ENCODE measurements at places on chromosomes 5 and 9. TPM values are rescaled to one million over a fixed set of nuclear protein-coding genes. Genes with fewer than 3 reads are reported as not detected.
A peak's percentile ranks its signal among the peaks of the same experiment; 100 is the strongest.

- DNase-seq = peak; percentile 93
Measured at GRCh38 chr5:159504857-159505304, 174.6 kb upstream of the IL12B start.

- DNase-seq = peak; percentile 92
Measured at GRCh38 chr9:125538092-125538473, 168.9 kb downstream of the MAPKAP1 start.

DNA sequence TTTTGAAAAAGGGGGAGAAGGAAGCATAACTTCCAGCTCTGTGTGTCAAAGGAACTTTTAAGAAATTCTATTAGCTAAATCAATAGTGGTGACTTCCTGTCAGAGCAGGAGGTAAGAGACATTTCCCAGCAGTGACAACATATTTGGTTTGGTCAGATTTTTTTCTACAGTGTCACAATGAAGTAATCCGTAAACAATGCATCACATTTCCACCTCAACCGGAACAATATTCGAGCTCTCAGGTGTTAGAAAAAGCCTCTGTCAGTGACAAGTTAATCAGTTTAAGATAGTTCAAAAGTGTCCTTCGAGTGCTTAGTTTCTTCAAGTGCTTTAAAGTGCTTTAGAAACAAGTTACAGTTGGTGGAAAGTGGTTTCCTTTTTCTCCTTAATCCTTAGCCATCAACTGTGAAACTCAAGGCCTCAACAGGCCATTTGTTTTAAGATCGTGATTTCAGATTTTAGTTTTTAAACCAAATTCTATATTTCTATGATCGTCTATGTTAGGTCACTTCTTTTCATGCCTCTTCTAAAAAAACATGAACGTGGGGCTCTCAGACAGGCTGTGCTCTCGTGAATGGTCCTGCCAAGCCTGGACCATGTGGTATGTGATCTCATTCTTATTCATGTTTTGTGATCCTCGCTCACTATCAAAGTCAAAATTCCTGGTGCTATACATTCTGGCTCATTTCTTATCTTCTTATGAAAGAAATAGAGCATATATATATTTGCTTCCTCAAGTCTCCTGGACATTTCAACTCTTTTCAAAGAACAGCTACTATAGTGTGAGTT lies 181.9 kb upstream of the HMHB1 start:
- DNase-seq = peak; percentile 12

- DNase-seq = no peak
Measured at GRCh38 chr9:110712955-110713354, 44.4 kb downstream of the MUSK start.

Gene ROPN1L
- 7.1 TPM for total RNA-seq

Gene C9
- total RNA-seq = not detected

Gene TMEFF1
- total RNA-seq = 1.7 TPM
